ENCODE measurements at places on chromosomes 3 and 15.

DNA sequence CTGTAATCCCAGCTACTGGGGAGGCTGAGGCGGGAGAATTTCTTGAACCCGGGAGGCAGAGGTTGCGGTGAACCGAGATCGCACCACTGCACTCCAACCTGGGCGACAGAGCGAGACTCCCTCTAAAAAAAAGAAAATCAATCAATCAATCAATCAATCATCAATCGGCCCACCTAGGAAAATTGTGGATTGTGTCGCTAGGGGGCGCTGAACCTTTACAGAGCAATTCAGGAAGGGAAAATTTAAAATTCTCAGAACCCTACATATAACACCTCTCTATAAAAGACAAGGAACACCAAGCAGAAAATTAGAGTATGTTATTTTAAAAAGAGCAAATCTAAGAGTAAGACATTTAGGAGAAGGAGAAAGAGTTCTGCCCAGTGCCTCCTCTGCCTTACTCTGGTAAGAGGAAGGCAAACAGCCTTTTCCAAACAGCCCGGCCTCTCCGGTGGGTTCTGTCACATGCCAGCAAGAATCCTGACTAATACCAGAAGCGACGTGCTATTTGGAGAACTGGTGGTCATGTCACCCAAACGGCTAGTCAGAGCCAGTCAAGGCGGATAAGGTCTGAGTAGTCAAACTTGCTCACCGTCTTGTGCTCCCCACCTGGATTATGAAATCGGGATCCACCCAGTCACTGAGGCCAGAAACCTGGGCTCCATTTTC is 22.3 kb upstream of the SMCO1 start:
- no peak for DNase-seq

DNA sequence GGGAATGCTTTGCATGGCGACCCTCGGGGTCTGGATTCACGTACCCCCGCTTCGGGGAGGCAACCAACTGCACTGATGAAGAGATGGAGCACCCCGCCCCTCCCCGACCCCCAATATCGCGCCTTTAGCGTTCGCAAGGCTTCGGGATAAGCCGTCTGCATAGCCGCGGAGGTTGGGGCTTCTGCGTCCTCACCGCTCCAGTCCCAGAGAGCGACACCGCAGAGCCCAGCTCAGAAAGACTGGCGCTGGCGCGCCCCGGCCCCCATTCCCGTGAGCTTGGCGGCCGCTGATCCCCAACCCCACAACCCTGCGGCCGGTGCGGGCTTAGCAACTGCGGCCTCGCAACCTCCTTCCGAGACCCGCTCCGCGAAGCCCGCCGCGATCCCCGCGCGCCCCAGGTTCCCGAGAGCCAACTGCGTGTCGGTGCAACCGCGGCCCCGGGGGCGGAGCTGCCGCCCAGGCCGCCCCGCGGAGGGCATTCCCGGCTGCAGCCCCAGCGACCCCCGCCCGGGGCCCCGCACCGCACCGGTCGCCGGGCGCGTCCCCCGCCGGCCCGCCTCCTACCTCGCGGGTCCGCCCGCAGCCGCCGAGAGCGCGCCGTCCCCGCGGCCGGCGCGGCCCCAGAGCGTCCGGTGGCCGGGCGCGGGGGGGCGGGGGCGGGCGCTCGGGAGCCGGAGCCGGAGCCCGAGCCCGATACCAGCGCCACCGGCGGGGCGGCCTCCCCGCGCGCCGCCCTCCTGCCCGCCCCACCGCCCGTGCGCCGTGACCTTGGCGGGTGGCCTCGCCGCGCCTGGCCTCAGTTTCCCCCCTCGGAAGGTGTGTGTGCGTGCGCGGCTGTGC is 79.5 kb downstream of the IQSEC1 start:
- DNase-seq: no peak

DNA sequence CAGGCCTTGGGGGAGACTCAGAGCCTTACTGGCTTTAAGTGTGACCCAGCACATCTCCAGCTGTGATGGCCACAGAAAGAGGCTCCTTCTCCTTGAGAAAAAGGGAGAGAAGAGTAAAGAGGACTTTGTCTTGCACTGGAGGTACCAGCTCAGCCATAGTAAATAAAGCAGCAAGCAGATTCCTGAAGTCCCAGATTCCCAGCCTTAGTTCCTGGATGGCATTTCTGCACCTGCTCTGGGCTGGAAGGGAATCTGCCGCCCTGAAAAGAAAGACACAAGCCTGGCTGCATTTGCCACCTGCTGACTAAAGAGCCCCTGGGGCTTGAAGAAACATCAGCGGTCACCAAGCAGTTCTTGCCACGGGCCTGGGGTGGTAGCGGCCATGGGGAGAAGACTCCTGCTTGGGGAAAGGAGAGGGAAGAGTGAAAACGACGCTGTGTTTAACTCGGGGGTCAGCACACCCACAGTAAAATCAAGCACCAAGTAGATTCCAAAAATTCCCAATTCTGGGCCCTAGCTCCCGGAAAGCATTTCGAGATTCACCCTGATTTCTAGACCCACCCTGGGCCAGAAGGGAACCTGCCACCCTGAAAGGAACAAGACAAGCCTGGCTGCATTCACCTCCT is 24.2 kb upstream of the TNK2 start:
- no peak for DNase-seq

DNA sequence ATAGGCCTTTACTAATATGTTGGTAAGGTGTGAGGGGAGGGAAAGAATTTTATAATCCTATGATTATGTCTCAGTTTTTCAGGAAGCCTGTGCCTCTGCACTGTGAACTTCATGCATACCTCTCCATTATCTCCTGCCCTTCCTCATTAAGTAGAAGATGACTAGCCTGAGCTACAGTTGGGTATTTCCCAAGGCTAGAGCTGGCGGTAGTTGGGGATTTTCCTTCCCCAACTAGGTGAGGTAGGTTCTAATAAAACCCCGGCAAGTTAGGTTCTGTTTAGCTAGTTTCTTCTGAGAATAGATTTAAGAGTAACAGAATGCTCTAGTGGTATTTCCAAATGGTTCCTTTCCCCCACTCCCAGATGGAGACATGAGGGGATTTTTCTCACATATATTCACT is 414.5 kb downstream of the GRM7 start:
- no peak for DNase-seq

- no peak for DNase-seq
These were observed 11.0 kb upstream of the VPS39 start for GRCh38 chr15:42218953-42219592.

- no peak for DNase-seq
These were observed 507 bp upstream of the MRPL3 start for GRCh38 chr3:131503320-131503635.

DNA sequence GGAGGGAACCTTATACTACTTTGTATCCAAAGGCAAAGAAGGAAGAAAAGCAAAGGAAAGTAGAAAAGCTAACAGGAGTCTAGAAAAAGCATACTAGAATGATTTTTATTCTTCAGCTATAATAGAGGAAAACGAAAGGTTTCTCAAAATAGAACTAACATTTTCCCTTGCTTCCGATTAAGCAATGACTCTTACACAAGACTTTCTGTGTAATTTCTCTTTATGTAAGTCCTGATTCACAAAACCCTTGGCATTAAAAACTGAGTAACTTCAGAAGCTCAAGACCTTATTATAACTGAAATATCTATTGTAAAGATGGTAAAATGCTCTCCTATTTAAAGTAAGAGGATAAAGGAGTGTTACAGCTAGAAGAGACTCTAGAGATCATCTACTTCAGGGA is 97.4 kb downstream of the DTWD1 start:
- DNase-seq: no peak

- no peak for DNase-seq
These were observed 56.8 kb downstream of the LYZL4 start for GRCh38 chr3:42353631-42354030.

- peak; percentile 58 for DNase-seq
These were observed 186.4 kb downstream of the FAM43A start for GRCh38 chr3:194871864-194872668.

GRCh38 chr3:98367464-98368246 is 14.0 kb downstream of the OR5K4 start:
- no peak for DNase-seq

DNA sequence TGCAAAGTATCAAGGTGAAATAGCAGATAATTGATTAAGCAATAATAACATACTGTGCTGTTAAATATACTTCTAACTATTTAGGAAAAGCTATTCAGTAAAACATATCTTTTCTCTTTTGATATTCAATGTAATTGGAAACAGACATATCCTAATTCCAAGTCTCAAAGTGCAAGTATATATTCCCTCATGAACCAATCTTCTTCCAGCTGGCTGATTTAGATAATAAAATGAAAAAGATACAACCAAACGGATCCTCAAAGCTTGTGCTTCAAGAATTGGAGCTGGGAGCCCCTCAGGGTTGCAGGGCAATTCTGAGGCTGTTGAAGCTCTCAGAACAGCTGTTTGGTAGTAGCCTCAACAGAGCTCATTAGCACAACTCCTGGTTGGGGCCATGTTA is 236.6 kb downstream of the ZIC1 start:
- no peak for DNase-seq

DNA sequence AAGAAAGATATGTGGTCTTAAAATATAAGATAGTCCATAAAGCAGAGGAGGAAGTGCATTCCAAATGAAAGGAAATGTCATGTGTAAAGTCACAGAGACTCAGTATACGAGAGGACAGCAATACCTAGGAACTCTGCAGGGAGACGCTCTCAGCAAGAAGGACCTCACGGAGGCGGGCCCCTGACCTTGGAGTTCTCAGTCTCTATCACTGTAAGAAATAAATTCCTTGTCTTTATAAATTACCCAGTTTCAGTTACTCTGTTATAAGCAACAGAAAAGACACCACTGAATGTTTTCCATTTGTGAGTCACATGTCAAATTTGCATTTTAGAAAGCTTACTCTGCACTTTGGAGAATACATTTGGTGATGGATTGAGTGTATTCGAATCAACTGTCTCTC is 140.6 kb downstream of the GBE1 start:
- DNase-seq: no peak

DNA sequence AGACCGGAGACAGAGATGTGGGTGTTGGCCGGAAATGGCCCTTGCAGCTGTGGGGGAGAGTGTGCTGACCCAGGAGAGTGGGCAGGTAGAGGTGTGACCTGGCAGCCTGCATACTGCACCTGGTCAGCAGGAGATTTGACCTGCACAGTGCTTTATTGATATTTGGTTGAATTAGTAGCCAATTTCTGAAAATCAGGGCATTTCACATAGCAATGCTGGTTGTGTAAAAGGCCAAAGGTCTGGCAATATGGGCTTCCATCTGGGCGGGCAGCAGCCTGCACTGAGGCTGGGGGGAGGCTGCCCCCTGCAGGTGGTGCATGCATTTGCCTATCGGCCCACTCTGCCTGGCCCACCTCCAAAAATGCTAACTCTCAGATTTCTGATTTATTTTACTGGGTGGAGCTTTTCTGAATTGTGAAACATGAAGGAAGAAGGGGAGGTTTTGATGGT is 9.4 kb upstream of the MGLL start:
- DNase-seq: peak; percentile 23

GRCh38 chr3:64650715-64651114 is 37.1 kb downstream of the ADAMTS9 start:
- DNase-seq: no peak

DNA sequence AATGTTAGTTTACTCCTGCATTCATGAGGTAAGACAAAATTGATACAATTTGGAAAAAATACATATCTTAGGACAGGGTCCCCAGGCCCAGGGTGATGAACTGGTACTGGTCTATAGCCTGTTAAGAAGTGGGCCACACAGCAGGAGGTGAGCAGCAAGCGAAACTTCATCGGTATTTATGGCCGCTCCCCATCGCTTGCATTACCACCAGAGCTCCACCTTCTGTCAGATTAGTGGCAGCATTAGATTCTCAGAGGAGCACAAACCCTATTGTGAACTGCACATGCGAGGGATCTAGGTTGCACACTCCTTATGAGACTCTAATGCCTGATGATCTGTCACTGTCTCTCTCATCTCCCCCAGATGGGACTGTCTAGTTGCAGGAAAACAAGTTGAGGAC is 880.6 kb downstream of the MCTP2 start:
- DNase-seq: no peak

DNA sequence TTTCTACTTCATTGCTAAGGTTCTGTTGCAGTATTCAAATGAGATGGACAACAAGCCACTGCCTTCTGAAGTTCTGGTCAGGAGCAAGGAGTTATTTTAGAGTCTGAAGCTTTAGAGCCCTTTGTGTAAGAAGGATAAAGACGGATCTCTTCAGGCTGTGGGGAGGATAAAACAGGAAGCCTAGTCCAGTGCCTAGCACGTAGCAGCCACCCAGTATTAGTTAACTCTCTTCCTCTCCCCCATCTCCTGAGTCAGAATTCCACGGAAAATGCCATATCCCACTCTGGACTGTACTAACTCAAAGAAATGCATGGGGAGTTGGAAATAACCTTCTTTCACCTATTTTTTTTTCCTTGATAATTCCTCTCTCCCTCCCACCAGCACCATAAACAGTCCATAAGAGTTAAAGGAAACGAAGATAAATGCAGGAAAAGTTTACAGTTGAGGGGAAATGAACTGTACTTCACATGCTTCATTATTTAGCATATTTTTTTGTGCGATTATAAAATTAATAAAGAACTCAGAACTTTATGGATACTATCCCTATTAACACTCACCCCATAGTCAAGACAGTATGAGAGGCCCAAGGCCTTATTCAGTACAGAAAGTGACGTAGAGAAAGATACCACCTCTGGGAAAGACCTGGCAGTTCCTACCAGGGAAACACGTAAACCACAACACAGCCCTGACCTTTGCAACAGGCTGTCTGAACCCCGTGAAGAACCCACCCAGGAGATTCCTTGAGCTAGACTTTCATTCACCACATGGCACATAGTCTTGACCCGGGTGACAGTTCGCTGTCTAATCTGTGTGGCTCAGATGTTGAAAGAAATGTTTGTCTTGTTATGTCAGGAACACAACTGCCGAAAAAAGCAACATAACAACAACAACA is 9.2 kb downstream of the IGF2BP2 start:
- peak; percentile 60 for DNase-seq

DNA sequence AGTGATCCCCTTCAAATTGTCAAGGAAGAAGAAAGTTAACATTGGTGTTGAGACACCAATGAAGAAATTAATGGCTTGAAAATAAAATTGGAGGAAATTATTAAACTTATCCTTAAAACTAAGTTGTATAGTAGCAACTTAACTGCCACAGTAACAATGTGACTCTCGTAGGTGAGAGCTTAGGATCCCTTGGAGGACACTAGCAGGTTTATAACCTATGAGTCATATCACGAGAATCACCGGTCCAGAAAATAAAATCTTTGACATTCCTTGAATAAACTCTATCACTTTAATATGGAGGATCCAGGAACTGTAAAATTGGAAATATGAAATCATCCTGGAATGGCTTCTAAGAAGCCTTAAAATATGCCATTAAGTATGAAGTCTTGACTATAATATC is 2.1 kb downstream of the GHSR start:
- no peak for DNase-seq

GRCh38 chr3:101851072-101851770 is 1.9 kb downstream of the NFKBIZ start:
- DNase-seq: no peak

Data from H4 (cell line).